ENCODE measurements at places on chromosomes 13 and 19.

DNA sequence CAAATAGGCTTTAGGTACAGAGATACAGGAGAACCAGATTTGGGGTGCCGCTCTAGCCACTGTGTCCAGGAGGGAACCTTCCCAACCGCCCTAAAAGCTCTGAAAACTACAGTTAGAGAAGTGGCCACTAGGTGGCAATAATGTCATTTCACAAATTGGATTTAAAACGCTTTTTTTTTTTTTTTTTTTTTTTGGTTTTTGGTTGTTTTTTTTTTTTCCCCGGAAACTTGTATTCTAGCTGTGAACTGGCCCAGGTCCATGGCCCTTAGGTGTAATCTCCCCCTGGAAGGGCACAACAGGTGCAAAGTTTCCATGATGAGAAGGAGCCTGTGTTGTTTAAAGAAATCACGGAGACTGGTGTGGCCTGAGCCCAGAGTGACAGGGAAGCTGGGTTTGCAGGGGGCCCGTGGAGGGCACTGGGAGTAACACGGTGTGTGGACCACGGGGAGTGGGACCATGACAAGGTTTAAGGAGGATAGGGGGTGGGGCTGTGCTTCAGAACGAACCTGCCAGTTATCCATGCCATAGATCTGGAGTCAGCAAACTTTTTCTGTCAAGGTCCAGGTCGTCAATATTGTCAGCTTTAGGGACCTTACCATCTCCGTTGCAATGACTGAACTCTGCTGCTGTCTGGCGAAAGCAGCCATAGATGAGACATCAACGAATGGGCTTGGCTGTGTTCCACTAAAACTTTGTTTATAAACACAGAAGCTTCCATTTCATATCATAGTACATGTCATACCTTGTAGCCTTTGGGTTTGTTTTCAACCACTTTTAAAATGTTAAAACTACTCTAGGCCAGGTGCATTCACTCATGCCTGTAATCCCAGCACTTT, 10.1 kb downstream of the OR1I1 start:
- no peak for DNase-seq

GRCh38 chr13:69287050-69287698, 820.5 kb upstream of the ATXN8OS start:
- DNase-seq, result no peak

DNA sequence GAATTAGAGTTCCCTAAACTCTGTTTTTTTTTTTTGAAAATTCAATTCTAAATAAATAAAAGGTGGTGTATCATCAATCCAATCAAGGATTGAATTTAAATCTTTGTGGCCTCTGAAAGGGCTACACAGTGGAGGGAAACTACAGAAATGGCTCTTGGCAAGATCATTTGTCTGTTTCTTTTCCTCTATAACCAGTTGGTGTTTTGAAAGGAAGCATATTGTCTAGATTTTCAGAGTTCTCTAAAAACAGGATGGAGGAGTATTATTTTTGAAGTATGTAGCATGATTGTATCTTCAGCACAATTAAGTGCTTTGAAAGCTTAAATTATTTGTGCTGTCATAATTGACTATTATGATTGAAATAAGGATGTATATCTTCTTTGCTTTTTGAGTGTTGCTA, 29.8 kb downstream of the WASF3 start:
- no peak for DNase-seq

GRCh38 chr19:3175781-3176714, 2.5 kb upstream of the S1PR4 start:
- DNase-seq, result no peak

GRCh38 chr19:51507640-51508058, 6.0 kb upstream of the SIGLEC12 start:
- no peak for DNase-seq

- DNase-seq, result no peak
These were observed at the start of gene CSNK1G2 for GRCh38 chr19:1941146-1942077. TSS of gene CSNK1G2 (plus strand) at chr19:1941172. CDS start at chr19:1969773, 28,601 bp downstream.

GRCh38 chr19:42252365-42253244, 2.3 kb downstream of the ERF start:
- DNase-seq, result no peak

- no peak for DNase-seq
These were observed 19.1 kb downstream of the POP4 start for GRCh38 chr19:29625186-29625651.

- DNase-seq, result peak; percentile 93
These were observed 2.9 kb upstream of the LTBP4 start for GRCh38 chr19:40598121-40598917.

GRCh38 chr19:58182577-58182988, 278 bp upstream of the ZNF274 start:
- DNase-seq, result no peak

DNA sequence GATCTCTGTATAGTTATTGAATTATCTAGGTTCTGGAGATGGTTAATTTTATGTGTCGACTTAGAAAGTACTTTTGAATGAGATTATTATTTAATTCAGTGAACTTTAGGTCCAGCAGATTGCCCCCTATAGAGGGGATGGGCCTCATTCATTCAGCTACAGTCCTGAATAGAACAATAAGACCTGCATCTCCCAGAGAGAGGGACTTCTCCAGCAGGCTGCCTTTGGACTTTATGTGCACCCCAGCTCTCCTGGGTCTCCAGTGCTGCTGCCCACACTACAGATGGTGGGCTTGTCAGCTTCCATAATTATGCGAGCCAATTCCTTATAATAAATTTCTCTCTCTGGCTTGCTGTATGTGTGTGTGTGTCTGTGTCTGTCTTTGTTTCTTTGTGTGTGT, 39.3 kb upstream of the KL start:
- DNase-seq, result no peak

GRCh38 chr13:81302125-81302524, 961.2 kb upstream of the SPRY2 start:
- DNase-seq, result no peak

GRCh38 chr19:5696196-5697021, 6.3 kb downstream of the RPL36 start:
- DNase-seq, result no peak

- DNase-seq, result no peak
These were observed 3.0 kb upstream of the KCTD12 start for GRCh38 chr13:76889254-76889653.

DNA sequence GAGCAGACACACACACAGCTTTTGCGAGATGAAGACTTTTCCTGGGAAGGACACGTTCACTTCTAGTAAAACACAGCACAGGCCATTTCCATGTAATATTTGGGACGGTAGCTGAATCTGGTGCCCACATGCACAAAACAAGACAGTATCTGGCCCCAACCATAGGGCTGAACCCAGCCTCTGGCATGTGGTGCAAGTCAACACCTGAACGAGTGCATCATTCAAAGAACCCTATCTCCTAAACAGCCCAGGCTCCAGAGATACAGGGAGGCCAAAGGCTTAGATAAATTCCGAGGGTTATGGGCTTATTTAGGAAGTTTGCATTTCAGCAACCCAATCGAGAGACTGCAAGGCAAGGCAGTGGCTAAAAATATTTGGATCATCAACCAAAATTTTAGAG, 2.7 kb upstream of the TFDP1 start:
- no peak for DNase-seq

- DNase-seq, result no peak
These were observed 156.3 kb downstream of the DCT start for GRCh38 chr13:94322925-94323763.

DNA sequence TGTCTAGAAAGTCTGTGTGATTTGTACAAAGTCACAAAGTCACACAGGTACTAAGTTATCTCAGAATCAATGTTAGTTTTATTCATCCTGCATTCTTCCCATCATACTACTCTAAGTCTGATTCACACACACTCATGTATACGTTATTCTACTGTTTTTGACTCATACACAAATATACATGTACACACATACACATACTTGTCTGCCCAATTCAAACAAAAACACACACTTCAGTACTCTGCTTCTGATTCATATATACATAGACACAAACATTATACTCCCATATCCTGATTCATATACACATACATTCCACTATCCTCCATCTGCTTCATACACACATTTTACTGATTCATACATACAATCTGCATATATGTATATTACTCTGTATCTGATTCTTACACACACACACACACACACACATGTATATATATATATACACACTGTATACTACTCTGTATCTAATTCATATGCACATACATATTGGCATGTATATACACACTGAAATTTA, 69.3 kb downstream of the KLF12 start:
- no peak for DNase-seq

GRCh38 chr19:1880611-1881392, 4.5 kb downstream of the ABHD17A start:
- no peak for DNase-seq

DNA sequence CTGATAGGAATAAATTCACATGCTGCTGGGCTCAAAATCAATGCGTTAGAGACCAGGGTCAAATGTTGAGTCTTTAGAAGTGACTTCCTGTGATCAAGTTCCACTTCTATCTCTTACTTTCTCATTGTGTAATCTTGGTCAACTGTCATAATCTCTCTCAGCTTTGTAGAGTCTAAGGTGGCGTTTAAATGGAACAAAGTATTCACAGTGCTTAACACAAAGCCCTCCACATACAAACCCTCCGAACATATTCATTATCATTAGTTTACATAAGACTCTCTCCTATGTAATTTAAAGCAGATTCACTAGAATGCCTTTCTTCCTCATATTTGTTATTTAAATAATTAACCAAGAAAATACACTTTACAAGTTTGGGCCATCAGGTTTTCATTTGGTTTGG, 1044.1 kb downstream of the EFNB2 start:
- DNase-seq, result no peak

GRCh38 chr19:54518844-54519243, 16.2 kb downstream of the LAIR2 start:
- no peak for DNase-seq

- no peak for DNase-seq
These were observed 417.3 kb downstream of the DIAPH3 start for GRCh38 chr13:59746291-59746962.

Data from left renal cortex interstitium (tissue), 4 donors.